Fibroblast of skin of left biceps (primary cell): ENCODE measurements at places on chromosomes 16 and 17.

- no peak for DNase-seq
These were observed 169.8 kb downstream of the LAT start for GRCh38 chr16:29154676-29155121.

GRCh38 chr16:11796227-11797165, 562 bp downstream of the ZC3H7A start:
- no peak for DNase-seq

DNA sequence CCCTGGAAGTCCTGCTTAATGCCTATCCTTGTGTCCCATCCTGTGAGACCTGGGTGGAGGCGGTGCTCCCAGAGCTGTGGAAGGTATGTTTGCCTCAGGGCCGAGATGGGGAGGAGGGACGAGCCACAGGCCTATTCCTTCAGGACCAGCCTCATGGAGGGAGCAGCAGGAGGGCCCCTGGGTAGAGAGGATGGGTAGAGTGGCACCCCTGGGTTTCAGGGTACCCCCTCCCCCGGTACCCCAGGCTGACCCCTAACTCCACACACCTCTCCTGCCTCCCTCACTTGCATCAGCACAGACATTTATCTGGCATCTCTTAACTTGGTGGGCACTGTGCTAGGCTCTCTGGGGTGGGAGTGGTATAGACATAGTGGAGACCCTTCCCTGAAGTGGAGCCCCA, 7.1 kb downstream of the ASB16 start:
- no peak for DNase-seq

GRCh38 chr16:11565665-11566064, 21.1 kb downstream of the LITAF start:
- DNase-seq: no peak

- DNase-seq: peak; percentile 20
These were observed 94.2 kb downstream of the NTN1 start for GRCh38 chr17:9115214-9116191.

- DNase-seq: no peak
These were observed 167.8 kb downstream of the IRF8 start for GRCh38 chr16:86066811-86067210.

- DNase-seq: no peak
These were observed 440 bp downstream of the NPRL3 start for GRCh38 chr16:138049-138417.
